Ureter (tissue), 1 donor: ENCODE measurements at places on chromosomes 7 and 10. TPM values are rescaled to one million over a fixed set of nuclear protein-coding genes. Genes with fewer than 3 reads are reported as not detected.

The AKR1B15 gene
- total RNA-seq: 1.6 TPM

DNA sequence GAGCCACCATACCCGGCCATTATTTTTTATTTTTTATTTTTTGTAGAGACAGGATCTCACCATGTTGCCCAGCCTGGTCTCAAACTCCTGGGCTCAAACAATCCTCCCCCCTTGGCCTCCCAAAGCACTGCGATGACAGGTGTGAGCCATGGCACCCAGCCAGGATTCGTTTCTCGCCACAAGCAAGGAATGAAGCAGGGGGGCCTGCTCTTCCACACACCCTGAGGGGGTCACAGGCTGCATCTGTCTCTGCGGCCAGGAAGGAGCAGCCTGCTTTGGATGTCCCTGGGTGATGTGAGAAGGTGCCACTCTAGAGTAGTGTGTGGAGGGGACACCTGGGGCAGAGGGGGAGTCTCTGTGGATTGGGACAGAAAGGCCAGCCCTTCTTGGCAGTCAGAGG is 61.3 kb upstream of the TNRC18 start:
- no peak for DNase-seq

DNA sequence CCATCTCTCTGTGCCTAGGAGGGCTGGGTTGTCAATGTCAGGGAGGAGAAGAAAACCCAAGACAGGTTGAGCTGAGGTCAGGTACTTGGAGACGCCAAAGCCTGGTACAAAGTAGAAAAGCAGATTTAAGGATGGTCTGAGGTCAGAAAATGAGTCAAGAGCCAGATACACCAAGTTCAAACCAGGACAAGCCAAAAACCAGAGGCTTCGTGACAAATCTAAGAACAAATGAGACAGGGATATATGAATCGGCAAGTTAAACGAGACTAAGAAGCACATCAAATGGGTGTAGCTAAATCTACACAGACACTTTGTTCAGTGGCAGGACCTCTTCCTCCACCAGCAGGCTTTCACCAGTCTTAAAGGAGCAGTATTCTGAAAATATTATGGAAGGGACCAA is 34.2 kb downstream of the C7orf33 start:
- DNase-seq: no peak

GRCh38 chr10:108410236-108410635 is 1245.7 kb upstream of the SORCS1 start:
- no peak for DNase-seq

- DNase-seq: no peak
Observed at GRCh38 chr7:111074071-111074747, 16.7 kb upstream of the LRRN3 start.

- no peak for DNase-seq
Observed at GRCh38 chr7:148144827-148145226, 445.7 kb upstream of the C7orf33 start.

The MOGAT3 gene
- not detected for total RNA-seq

DNA sequence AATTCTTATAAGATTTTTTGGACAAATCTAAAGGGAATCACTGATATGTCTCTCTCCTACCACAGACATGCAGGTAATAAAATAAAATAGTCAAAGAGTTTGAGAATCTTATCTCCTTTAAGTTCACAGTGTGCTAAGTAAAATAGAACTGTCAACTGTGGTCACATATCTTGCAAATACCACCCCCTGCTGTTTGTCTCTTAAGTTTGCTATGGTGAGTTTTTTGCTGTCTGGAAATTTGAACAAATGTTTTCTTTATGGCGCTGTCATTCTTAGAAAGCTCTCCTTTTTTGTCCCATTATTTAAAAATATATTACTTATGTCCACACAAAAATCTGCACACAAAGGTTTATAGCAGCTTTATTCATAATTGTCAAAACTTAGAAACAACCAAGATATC is 19.6 kb downstream of the GIMAP5 start:
- DNase-seq: no peak

DNA sequence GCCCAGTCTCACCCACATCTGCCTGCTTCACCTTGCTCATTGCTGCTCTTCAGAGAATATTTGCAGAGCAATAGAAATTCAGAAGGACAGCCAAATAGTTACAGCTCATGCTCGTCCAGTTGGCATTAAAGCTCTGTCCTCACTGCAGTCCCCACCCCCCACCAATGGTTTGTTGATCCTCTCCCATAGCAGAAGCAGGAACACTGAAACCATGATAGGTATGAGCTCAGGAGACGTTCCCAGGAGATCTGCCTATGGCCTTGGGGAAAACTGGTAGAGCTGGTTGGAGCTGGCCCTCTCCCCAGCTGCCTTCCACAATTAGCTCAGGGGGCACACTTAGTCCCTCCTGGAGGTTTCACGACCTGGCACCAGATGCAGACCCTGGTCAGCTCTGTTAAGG is 68.6 kb upstream of the KMT2C start:
- no peak for DNase-seq

The GGCT gene
- 38.7 TPM for total RNA-seq
